ENCODE measurements at places on chromosomes 12 and 14.

GRCh38 chr12:97313471-97314190 lies 149.0 kb upstream of the RMST start:
- no peak for DNase-seq

GRCh38 chr12:29883525-29883924 lies 99.8 kb upstream of the TMTC1 start:
- DNase-seq, result no peak

DNA sequence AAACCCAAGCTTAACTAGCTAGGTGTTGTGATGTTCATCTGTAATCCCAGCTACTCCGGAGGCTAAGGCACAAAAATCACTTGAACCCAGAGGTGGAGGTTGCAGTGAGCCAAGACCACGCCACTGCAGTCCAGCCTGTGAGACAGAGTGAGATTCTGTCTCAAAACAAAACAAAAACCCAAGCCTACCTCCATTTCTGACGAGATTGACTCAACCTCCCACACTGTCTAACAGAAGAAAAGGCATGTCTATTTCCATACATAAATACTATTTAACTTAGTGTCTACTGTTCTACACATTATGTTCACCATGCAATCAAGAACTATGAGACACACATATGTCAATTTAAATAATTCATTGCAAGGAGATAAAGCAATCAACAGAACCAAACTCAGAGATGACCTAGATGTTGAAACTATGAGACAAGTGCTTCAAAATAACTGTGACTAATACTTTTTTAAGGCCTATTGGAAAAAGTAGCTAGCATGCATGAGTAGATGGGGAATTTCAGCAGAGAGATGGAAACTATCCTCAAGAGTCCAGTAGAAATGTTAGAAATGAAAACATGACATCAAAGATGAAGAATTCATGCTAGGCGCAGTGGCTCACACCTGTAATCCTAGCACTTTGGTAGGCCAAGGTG lies 75.9 kb upstream of the DHRS4 start:
- no peak for DNase-seq

DNA sequence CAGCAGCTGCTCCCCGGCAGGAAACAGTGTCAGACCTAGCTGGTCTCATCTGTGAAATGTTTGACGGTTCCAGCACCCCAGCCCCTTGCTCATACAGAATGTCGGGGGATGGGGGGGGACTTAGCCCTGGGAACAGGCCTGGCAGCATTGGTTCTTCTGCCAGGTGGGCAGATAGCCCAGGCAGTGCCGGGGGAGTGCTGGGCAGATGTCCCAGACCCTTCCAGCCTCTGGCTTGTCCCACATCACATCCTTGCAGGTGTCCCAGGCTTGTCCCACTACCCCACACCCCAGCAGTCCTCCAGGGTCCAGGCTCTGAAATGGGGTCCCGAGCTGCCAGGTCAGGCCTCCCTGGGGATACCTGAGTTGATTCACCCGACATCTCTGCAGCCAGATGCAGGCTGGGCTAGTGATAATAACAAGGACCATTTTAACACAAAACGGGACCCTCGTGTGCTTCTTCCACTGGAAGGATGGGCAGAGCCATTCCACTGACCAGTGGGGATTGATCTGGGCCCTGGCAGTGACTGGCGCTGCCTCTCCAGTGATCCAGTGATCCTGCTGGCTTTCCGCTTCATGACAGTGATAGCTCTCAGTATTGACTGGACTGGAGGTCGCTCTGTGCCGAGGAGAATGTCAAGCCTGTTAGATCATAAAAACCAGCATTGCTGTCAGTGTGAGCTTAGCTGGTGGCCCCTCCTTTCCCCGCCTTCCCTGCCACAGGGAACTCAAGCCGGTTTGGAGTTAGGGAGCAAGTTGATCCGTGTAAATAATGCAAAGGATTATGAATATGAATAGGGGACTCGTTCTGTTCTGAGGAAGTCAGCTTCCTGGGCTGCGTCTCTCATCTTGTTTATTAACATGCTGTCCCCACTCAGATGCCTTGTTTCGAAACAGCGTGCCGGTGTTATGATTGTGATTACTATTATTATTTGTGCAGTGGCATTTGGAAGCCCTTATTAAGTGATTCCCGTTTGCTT lies 180.6 kb downstream of the AACS start:
- DNase-seq, result no peak

DNA sequence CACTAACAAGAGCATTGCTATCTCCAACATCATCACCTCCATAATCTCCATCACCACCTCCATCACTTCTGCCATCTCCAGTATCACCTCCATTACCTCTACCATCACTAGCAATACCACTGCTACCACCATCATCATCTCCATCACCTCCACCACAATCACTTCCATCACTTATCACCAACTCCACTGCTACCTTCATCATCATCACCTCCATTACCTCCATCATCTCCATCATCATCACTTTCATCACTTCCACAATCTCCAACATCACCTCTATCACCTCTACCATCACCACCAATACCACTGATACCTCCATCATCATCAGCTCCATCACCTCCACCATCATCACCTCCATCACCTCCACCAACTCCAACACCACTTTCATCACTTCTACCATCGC lies 102.4 kb upstream of the TMEM132C start:
- no peak for DNase-seq

GRCh38 chr12:102462795-102463465 lies 17.4 kb downstream of the IGF1 start:
- DNase-seq, result no peak

GRCh38 chr14:55198749-55199148 lies 7.4 kb upstream of the DLGAP5 start:
- no peak for DNase-seq

GRCh38 chr14:86203843-86204242 lies 673.9 kb downstream of the FLRT2 start:
- no peak for DNase-seq

- DNase-seq, result no peak
Measured at GRCh38 chr12:12445165-12445881, 88.4 kb downstream of the BORCS5 start.

DNA sequence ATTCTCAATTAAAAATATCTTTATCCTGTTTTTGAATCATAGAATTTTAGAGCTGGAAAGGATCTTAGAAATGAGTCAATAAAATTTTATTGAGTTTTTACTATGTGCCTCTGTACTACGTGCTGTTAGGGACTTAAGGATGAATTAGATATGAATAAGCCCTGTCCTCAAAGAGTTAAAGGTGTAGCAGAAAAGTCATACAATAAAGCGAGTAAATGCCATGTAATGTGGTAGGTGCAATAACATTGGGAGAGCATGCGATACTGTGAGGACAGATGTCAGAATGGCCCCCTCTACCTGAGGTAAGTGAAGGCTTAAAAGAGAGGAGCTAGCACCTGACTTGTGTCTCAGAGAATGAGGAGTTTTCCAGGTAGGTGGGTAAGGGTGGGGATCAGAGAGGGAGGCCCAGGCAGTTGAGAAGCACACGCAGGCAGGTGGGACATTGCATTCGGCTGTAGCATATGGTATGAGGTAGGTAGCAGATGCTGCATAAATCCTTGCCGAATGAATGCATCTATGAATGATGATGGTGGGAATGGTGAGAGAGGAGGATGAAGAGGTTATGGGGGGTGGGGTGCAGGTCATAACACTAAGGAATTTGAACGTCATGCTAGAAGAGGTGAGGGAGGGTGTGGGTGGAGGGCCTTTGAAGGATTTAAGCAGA lies 35.4 kb upstream of the ATP23 start:
- DNase-seq, result no peak

Measured in H54 (cell line).